ENCODE measurements at places on chromosomes 5 and 9.

- no peak for DNase-seq
Measured at GRCh38 chr5:96203761-96204160, 229.3 kb downstream of the PCSK1 start.

DNA sequence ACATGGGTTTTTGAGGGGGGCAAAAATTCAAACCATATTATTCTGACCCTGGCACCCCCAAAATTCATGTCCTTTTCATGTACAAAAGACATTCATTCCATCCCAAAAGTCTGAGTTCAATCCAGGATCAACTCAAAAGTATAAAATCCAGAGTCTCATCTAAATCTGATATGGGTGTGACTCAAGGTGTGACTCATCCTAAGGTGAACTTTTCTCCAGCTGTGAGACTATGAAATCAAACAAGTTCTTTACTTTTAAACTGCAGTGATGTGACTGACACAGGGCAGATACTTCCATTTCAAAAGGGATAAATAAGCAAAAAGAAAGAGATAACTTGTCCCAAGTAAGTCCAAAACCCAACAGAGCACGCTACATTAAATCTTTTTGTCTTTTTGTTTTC, 20.6 kb upstream of the CYLC2 start:
- no peak for DNase-seq

- no peak for DNase-seq
Measured at GRCh38 chr5:157463621-157464518, 3.9 kb downstream of the NIPAL4 start.

DNA sequence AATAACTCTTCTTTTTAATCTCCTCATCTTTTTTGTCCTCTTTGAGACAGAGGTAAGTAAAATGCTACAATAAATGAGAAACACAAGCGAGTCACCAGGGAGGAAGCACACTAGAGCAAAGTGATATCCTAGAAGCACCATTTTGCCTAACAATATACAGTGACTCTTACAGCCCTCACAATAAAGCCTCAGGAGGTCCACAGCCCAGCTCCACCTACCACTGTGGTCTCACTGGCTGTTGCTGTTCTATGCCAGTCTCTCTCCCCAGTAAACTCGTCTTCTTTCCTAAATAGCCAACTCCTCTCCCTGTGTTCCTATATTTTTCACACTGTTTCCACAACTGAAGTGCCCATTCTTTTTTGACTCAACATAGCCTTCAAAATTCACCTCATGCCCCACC, 44.3 kb downstream of the TNFSF15 start:
- DNase-seq, result no peak

- no peak for DNase-seq
Measured at GRCh38 chr5:98200726-98201541, 572.5 kb upstream of the RGMB start.

GRCh38 chr5:173324115-173325001, 3.9 kb downstream of the STC2 start:
- DNase-seq, result no peak

Data from activated T-helper 9 cell treated with anti-CD3 and anti-CD28 coated beads, Interleukin-2, amount 50 U/mL, for 16 hours (primary cell).